ENCODE measurements at places on chromosomes 16 and 17.

- no peak for DNase-seq
Observed at GRCh38 chr16:85438981-85439685, 174.0 kb upstream of the GSE1 start.

- DNase-seq = no peak
Observed at GRCh38 chr17:17071531-17072360, 29.5 kb downstream of the MPRIP start.

DNA sequence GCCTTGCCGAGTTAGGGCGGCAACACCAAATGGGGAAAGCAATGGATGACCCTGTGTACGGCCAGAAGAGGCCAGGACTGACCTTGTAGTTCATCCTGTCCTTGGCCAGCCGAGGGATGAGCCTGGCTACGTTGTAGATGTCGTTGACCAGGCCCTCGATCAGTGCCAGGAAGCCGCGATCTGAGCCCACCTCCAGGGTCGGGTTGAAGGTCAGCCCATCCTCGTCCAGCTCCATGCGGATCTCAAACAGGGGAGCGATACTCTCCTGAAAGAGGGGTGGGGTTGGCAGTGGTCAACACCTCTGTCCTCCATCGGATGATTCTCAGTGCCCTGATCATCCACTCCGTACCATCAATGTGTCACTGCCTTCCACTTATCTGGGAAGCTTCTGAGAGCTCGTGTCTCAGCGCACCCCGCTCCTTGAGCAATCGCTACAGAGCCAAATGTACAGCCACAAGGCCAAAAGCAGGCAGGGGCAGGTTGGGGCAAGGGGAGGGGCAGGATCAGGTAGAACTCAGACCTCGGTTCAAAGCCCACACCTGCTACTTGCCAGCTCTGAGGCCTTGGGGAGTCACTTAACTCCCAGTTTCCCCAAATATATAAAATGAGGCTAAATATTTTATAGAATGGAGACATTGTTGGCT is 39.9 kb downstream of the DNAH17 start:
- DNase-seq = no peak

GRCh38 chr16:8579559-8579958 is 10.8 kb downstream of the TMEM114 start:
- no peak for DNase-seq

GRCh38 chr16:12392585-12393091 is 411.0 kb downstream of the CPPED1 start:
- no peak for DNase-seq

DNA sequence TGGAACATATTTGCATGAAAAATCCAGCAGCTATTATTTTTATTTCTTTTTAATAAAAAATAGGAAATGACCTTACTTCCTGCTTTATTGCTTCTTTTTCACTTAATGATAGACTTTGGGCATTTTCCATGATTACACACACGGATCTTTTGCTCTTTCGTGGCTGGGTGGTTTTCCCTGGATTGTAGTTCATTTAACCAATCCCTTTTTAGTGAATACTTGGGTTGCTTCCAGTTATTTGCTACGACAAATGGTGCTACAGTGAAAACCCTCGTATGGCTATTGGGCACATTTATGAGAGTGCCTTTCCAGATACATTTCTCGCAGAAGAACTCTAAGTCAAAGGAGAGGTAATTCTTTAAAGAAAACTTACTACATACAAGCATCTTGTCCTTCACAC is 38.6 kb downstream of the FOXL1 start:
- DNase-seq = no peak

- no peak for DNase-seq
Observed at GRCh38 chr17:82860606-82861392, 21.0 kb upstream of the ZNF750 start.

- DNase-seq = no peak
Observed at GRCh38 chr16:1288813-1289476, 20.5 kb upstream of the UBE2I start.

DNA sequence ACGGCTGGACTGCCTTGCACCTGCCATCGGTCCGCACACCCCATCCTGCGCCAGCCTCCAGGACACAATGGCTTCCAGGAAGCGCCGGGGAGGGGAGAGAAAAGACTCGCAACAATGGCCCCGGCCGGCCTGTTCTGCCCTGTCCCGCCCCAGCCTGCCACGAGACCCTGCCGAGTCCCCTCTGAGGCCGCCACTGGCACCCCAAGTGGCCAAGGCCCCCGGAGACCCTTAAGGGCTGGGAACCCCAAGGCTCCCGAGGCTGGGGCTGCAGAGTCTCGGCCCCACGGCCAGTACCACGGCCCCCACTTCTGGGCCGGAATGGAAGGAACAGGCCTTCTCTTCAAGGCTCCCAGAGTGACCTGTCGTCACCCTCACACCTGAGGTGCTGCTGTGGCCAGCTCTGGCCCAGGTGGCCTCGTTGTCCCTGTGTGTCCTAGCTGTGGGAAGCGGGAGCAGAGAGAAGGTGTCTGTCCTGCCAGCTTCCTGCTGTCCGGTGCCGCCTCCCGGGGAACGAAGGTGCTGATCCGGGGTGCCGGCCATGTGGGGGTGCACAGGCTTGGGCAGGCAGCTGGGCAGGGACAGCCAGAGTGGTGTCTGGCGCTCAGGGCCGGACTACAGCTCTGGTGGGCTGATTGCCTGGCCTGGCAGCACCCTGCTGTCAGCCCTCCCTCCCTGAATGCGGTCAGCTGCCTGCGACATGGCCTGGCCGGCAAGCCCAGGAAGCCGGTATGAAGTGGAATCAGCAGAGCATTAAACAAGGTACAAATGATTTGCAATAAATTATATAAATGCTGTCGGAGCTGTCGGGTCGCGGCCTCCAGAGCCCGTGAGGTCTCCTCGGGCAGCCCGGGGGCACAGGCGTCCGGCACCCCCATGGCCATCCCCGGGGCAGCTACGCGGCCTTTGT is 8.2 kb upstream of the CACNA1H start:
- no peak for DNase-seq

DNA sequence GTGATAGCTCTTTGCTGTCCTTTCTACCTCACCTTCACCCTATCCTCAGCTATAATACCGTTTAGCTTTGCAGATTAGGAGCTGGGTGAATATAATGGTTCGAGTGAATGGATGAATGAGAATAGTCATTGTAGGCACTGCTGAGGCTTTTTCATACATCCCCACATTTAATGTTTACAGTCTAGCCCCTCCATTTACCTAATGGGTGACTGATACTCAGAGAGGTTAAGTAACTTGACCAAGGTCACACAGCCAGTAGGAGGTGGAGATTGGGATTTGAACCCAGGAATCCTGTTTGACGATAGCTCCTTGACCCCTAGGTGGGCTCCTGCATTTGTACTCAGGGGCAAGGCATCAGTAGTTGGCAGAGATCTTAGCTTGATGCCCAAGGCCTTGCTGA is 195.6 kb downstream of the CCDC182 start:
- DNase-seq = no peak

GRCh38 chr16:30473231-30474073 is 910 bp downstream of the ITGAL start:
- peak; percentile 25 for DNase-seq

GRCh38 chr16:87648236-87648635 is 45.9 kb downstream of the JPH3 start:
- no peak for DNase-seq

DNA sequence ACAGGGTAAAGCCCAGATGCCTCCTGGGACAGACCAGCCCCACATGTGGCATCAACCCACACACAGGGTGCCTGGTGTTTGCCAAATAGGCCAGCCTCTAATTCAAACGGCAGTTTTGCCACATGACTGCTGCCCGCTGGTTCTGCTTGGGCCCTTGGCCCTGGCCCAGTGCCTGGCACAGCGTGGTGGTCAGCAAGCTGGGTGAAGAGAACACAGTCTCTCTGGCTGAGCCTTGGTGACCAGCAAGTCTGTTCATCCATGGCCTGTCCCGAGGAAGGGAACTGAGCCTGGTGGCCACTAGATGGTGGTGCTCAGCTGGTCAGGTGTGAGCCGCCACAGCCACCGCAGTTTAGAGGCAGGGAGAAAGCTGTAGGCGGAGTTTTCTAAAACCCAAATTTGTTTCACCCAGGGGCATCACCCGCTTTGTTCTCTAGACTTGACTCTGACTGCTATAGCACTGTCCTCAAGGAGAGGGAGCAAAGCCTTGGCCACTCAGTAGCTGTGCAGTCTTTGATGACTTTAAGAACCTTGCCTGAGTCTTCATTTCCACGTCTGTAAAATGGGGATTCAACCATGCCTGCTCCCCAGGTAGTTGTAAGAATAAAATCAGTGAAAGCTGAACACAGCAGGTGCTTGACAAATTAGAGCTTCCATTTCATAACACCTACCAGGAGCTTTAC is 4.7 kb upstream of the GFAP start:
- peak; percentile 28 for DNase-seq

DNA sequence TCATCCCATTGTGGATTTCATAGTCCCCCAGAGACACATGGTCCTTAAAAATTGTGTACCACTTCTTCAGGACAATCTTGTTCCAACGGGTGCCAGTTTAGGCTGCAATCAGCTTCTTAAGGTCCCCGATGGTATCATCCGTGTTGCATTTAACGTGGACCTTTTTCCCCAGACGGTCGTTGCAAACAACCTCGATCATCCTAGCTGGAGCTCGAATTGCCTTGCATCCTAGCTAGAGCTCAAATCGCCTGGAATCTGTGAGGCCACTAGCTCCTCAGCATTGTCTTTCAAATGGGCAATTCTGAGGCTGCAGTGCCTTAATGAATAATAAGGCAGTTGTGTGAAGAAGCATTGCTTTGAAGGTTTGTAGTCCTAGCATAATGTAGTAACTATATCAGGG is 37.7 kb upstream of the RHBDL3 start:
- no peak for DNase-seq

DNA sequence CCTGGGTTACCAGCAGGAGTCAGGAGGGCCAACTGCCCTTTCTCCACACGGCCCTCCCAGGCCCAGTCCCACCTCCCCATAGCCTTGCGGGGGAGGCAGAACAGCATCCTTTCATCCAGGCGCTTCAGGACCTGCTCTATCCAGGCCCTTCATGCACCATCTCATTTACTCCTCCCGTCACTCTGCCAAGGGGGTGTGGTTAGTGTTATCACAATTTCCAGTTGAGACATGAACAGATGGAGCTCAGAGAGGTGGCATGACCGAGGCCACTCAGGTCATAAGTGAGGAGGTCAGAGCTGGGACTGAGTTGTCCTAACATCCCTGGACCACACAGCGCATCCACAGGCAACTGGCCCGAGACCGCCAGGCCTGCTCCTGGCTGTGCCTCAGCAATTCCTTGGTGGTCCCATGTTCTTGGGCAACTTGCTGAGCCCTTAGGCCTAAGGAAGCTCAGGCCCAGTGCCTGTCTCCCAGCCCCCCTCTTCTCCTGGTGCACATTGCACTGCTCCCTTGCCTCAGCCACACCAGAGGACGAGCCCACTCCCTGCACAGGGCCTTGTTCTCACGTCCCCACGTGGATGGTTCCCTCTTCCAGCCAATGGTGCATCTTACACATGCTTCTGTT is 23.8 kb downstream of the C17orf100 start:
- no peak for DNase-seq

DNA sequence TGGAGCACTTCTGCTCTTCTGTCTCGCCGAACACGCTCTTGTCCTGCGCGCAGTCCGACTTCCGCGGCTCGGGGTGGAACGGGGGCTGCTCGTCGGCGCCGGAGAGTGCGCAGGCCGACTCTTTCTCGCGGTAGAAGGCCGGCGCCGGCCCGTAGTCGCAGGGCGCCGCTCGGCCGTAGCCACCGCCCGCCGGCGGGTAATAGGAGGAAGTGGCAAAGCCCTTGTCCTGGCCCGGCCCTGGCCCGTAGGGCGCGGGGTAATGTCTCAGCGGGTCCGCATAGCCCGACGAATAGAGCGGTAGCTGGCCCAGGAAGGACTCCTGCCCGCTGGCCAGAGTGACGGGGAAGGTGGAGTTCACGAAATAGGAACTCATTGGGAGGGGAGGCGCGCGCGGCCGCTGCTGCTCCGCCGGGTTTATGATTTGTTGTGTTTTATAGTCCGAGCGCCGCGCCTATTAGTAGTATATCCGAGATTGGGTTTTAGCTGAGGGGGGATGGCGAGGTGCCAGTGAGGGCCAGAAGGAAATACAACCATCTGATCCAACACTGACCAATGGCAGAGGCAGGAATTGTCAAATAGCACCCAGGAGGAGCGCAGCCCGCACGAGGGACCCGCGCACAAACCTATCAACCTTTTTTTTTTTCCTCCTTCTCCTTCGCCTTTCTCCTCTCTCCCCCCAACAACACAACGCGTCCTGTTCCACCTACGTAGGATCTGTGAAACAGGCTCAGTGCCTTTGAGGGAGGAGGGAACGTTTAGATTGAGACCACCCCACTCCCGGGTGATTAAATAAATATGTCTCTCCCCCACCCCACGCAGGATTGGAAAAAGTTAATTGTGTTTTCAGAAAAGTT is 4.4 kb upstream of the HOXB5 start:
- no peak for DNase-seq

DNA sequence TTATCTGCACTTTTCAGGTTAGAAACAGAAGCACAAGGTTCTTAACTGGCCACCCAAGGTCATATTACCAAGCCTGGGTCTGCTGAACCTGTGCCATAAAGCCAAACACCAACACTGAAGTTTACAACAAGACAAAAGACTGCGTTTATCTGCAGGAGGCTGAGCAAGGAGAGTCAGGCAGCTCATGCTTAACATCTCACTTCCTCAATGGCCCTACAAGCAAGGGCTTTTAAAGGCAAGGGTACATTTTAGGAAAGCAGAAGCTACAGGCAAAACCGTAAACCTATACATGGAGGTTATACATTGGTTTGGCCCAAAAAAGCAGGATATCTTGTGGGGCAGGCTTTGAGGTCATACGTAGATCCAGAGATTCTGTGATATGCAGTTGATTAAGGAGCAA is 91.2 kb downstream of the GNAO1 start:
- no peak for DNase-seq

GRCh38 chr16:82612263-82612662 is 14.5 kb upstream of the CDH13 start:
- no peak for DNase-seq

GRCh38 chr17:77610518-77610893 is 348.0 kb upstream of the TNRC6C start:
- no peak for DNase-seq

DNA sequence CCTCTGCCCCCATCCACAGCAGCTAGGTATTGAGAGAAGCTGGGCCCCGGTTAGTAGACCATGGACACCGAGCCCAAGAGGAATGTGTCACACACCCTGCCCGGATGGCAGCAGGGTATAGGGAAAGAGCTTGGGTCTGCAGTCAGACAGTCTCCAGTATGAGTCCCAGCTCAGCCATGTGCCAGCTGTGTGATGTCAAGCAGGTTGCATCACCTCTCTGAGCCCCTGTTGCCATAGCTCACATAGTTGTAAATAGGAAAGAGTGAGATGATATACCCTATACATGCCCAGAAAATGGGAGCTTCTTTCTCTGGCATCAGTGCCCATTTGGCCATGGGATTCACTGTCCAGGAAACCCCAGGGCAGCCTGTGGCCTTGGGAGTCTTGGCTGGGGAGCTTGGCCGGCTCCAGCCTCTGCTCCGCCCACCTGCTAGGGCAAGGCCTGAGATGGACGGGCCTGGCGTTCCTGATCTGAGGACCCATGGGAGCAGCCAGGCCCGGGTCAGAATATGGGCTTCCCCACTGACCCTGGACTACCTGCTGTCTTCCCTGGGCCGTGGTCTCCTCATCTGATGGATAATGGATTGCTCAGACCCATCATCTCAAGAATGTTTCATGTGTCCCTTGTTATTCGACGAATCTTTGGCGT is 13.2 kb downstream of the CD300LG start:
- no peak for DNase-seq

GRCh38 chr17:29124135-29124924 is 55.9 kb downstream of the MYO18A start:
- no peak for DNase-seq

Measured in activated T-helper 1 cell treated with Interleukin-2 at 50 U/mL for 16 hours (primary cell).